Activated CD4-positive, alpha-beta T cell treated with anti-CD3 and anti-CD28 coated beads, Interleukin-2, amount 50 U/mL, for 24 hours (primary cell): ENCODE measurements at places on chromosomes 1 and 21.
A peak's percentile ranks its signal among the peaks of the same experiment; 100 is the strongest.

DNA sequence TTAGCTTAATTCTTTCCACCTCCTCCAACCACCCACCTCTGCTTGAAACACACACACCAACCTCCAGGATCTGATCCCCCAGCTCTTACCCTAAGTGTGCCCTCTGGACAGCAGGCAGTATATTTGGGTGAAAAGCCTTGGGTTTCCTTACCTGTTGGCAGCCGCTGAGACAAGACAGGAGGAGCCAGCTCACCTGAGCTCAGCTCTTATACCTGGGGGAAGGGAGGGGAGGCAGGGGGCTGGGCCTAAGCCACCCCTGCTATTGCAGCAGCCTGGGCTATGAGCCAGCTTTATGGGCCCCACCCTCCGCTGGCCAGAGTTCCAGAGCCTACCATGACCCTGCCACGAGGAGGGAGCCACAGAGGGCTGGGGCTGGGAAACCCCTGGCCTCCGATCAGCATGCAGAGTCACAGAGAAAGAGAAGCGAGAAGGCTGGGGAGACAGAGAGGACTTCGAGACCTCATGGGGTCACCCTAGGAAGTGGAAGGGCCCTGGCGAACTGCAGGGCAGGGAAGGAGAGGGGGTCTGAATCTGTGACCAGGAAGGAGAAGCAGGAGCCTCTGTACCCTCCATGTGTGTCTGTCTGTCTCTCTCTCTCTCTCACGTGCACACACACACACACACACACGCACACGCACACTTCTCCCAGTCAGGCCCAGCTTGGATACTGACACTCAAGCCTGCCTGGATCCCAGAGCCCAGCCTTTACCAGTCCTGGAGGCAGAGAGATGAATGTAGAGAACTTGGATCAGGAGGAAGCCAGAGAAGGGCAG, at the start of gene S100A14:
S100A14 (minus strand) TSS at position 182 of the 773 bp plus-strand sequence. CDS start 467 bp downstream, outside the sequence.
- no peak for DNase-seq

GRCh38 chr1:190170321-190170720, 307.3 kb downstream of the BRINP3 start:
- no peak for DNase-seq

DNA sequence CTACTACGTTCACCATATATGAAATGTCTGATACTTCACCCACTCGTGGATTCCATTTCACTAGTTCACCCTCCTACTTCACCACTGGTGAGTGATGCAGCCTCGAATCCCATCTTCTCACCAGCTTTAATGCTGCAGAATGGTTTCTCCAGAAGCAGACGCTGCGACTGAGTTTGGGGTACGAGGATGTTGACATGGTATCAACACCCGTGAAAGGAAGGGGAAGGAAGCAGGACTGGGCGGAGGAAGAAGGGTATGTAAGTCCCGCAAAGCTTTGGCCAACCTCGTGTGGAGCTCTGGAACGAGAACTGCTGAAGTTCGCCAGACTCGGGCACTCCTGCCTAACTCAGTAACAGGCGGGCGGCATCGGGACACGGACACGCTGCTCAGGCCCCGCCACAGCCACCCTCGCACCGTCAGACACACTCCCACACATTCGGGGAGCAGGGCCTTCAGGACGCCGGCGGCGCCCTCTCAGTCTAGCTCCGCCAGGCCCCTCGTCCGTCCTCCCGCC, 833 bp upstream of the DIP2A start:
- peak; percentile 18 for DNase-seq

DNA sequence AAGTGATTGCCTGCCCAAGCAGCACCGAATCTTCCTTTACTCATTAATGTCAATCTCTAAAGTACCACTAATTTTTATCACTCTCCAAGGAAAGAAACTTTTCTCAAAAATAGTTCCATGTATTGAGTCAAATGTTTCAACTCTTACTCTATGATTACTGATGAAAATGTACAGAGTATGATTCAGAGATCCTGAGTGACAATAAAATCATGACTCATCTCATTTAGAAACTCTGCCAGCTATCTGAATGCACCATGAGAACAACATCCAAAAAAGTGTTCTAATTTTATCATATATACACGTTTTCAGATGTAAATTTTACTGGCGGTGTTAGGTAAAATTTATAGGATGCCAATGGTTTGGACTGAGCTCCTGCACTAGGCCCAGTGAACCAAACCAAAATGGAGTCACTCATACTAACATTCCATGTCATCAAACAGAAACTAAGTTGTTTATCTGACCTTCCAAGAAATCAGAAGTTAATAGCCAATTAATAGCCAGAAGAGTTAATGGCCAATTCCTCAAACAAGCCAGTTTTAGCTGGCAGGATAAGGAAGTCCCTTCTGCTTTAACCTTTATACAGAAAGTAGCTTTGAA, 22.6 kb downstream of the PLPPR5 start:
- DNase-seq, result no peak

DNA sequence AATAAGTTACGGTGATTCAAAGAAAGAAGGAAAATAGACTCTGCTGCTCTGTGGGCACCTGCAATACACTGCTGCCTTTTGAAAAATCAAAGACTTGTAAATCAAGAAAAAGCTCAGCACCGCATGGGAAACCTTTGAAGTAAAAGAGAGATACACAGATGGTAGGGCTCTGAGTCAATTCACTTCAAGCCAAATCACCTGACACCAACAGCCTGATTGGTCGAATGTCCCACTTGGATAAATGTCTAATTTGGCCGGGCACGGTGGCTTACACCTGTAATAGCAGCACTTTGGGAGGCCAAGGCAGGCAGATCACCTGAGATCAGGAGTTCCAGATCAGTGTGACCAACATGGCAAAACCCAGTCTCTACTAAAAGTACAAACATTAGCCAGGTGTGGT, 19.2 kb upstream of the RCAN3 start:
- DNase-seq, result no peak

GRCh38 chr1:193192586-193192985, 6.2 kb upstream of the B3GALT2 start:
- DNase-seq, result no peak

DNA sequence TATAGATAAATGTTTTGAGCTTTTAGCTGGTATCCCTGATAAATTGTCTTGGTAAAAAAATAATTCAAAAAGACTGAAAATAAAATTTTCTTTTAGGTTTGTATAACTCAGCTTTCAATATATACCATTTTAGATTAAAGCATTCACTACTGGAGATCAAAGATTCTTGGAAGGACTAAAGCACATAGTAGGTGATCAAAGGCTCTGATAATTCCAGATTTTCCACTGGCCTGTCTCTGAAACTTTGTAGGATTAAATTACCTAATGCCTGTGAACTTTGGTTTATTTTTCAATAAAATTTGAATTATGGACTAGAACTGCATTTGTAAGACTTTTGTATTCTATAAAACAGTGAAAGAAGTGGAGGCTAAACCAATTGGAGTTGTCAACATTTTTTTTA, 1.2 kb upstream of the RGS18 start:
- DNase-seq, result no peak

DNA sequence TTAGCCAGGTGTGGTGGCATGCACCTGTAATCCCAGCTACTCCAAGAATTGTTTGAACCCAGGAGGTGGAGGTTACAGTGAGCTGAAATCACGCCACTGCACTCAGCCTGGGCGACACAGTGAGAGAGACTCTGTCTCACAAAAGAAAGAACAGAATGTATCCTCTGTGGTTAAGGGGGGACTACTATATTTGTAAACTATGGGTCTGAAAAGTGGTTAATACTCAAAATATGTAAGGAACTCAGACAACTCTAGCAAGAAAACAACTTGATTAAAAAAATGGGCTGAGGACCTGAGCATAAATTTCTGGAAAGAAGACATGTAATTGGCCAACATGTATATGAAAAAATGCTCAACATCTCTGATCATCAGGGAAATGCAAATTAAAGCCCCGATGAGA, 11.2 kb downstream of the FNBP1L start:
- DNase-seq, result no peak

DNA sequence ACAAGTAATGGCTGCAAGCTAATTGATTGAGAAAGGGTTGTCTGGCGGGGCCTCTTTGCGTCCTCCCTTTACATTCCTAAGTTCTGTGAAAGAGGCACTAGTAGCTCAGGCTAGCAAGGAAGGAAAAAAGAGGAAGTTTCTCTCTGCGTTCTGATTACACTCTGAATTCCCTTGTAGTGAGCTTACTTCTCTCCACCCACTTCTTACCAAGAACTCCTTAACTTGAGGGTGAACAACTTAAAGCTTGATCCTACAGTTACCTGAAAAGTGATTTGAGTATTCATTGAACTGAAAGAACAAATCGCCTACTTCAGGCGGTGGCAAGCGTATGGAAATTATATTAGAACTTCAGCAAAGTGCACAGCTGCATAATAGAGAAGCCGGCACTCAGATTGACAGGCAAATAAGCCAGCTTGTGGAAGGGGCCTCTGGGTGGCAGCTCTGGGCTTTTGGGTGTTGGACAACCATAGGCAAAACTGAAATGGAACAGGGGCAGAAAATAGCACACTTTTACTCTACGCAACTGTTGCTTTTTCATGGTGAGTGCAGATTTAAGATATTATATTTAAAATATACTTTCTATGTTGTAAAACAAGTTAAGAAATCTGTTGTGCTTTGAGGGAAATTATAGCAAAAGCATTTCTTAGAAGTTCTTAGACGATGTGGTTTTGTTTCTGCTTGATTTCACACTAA, 464.5 kb downstream of the USP25 start:
- no peak for DNase-seq

DNA sequence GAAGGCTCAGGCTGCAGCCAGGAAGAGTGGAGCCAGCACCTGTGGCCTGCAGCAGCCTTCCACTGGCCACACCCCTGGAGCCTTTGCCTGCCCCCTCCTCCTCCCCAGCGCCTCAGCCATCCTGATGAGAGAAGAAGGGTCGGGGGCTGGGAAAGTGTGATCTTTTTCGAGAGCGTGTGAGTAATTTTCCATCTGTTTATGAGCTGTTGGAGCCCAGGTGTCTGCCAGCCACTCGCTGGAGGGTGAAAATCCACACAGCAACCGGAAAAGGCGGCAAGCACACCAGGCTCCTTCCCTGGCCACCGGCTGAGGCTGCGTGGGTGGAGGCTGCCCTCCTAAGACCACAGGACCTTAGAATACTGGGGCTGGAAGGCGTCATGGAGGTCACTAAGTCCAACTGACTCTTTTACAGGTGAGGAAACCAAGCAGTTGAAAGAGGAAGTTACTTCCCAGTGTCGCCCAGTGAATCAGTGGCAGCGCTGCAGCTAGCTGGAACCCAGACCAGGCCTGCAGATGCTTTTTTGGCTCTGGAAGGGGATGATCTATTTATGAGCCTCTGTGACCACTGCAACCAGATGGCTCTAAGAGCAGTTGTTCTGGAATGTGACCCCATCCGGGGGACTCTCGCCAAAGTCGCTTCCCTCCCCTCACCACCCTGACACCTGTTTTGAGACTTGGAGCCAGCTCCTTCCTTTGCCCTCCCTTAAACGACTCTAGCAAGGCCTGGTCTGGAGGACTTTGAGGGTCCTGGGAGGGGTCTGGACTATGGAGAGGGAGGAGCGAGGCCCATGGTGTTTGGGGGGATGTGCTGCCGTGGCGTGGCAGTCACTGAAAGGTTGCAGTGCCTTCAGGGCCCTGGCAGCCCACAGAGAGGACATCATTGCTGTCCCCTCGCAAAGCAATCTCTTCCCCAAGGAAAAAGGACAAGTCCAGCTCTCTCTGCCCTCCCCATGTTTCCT, 54.5 kb downstream of the LGR6 start:
- DNase-seq, result no peak

- no peak for DNase-seq
Measured at GRCh38 chr1:201933840-201934430, 12.4 kb downstream of the LMOD1 start.

GRCh38 chr1:187009320-187009719, 180.6 kb downstream of the PLA2G4A start:
- no peak for DNase-seq

DNA sequence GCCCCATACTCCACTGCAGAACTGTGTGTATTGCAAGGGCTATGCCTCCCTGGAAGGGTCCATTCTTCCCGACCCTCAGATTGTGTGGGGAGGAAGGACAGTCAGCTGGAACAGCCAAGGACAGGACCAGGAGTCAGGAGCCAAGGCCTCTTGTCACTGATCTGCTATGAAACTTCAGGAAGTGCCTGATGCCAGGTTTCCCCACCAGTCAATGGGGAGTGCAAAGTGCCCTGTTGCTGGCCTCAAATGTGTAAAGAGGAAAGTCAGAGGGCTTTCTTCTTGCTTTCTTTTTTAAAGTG, 168.8 kb downstream of the GRIK3 start:
- DNase-seq, result no peak

DNA sequence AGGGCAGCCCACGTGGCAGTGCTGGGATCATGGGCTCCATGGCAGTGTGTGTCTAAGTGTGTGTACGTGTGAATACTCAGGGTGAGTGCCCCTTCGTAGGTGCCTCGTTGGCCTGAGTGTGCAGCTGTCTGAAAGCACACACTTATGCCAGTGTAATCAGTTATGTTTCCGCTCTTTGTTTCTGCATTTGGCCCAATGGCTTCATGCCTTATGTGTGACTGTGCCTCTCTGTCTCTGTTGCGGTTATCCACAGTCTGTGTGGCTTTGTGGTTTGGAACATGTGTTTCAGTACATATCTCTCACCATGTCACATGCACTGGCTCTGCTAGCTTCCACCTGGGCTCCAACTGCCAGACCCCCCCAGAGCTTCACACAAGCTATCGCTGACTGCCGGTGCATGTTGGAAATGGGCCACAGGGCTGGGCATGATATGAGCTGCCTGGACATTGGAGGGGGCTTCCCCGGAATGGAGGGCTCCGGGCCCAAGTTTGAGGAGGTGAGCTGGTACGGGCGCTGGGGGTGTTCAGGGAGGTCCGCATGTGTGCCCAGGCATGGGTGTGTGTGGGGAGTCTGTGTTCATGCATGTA, 70.3 kb upstream of the TINAGL1 start:
- DNase-seq, result no peak

DNA sequence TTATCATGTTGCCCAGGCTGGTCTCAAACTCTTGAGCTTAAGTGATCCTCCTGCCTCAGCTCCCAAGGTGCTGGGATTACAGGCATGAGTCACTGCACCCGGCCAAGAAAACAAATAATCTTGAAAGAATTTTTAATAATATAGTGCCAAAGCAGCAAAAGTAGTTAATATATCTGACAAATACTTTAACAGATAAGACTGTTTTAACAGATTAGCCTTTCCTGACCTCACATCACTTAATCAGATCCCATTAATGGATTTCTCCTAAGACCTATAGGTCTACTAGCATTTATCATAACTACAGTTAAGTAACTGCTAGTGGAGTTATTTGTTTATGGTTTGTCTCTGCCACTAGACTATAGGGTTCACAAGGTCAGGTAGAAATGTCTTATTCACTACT, 61.1 kb upstream of the HP1BP3 start:
- DNase-seq, result no peak

DNA sequence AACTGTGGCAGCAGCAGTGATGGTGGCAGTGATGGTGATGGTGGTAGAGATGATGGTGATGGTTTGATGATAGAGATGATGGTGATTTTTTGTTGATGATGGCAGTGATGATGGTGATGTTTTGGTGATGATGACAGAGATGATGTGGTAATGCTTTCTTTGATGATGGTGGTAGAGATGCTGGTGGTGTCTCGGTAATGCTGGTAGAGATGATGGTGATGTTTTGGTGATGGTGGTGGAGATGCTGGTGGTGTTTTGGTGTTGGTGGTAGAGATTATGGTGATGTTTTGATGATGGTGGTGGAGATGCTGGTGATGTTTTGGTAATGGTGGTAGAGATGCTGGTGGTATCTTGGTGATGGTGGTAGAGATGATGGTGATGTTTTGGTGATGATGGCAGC, 131.6 kb downstream of the NAV1 start:
- no peak for DNase-seq
